ENCODE measurements at places on chromosomes 5 and 9.

DNA sequence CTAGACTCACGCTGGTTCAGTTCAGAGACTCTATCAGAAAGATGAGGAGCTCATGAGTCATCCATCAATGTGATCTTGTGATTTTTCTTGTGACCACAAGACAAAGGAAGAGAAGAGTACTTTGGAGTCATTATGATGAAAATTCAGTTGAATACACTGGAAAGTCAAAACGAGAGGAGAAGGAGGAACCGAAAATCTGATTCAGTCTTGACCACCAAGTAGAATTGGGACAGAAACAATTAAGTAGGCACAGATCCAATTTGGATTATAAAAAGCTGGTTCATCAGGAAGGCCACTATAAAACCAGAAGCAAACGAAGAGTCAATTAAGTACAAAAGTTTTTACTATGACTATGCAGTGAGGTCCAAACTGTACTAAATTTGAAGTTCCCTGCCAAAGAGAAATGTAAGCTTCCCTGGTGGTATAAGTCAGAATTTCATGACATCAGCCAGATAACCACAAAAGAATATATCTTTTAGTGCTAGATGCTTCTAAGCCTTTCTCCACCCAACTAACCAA lies 90.9 kb downstream of the THBS4 start:
- DNase-seq: peak; percentile 99

GRCh38 chr9:83062651-83063527 lies at the start of gene RASEF:
Gene RASEF (minus strand): TSS chr9:83063142. CDS start chr9:83062867, 275 bp downstream.
- DNase-seq: no peak

DNA sequence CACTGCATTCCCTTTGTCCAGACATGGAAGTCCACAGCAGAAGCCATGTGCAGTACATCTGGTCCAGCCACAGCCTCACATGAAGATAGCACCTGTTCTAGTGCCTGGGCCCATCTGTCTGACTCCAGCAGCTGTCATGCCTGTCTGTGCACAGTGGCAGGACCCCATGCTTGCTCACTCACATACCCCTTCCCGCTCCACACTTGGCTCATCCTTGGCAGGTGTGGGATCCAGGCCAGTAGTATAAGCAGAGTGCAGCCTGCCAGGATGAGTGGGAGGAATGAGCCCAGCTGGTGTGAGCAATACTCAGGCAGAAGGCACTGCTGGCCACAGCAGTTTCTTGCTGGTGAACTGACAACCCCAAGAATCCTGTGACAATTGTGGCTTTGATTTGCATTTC lies 168.0 kb downstream of the PRDM9 start:
- DNase-seq: no peak

DNA sequence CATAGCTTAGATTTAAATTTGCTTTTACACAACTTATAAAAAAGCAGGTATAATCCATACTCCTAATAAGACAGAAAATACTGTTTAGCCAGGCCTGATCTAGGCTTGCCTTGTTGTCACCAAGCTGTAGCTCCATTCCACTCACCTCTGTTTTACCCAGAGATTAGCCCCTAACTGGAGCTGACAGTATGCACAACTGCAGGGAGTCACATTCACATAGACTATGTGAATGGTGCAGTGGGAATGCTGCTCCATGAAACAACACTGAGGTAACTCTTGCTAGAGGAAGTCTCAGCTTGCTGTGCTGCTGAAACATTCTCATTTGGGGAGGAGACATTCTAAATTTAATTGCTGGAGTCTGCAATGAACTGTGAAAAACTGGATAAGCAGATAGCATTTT lies 209.1 kb downstream of the TMEM232 start:
- no peak for DNase-seq

GRCh38 chr9:80156756-80157472 lies 585.1 kb downstream of the TLE4 start:
- DNase-seq: no peak

DNA sequence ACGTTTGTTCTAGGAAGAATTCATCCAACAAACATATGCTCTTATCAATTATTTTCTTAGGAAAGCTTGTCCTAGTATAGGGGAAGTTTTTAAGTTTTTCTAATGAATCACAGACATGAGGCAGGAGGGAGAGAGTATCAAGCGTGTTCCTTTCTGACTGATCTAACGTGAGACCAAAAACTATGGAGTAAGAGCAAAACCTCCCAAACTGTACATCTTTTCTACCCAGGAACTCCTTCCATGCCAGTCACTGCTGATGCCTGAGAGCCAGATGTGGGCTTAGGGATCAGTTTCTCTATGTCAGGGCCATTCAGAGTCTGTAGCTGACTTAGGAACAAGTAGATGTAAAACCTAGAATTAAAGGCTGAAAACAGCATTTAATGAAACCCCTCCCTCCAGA lies 51.7 kb upstream of the NFIB start:
- no peak for DNase-seq

DNA sequence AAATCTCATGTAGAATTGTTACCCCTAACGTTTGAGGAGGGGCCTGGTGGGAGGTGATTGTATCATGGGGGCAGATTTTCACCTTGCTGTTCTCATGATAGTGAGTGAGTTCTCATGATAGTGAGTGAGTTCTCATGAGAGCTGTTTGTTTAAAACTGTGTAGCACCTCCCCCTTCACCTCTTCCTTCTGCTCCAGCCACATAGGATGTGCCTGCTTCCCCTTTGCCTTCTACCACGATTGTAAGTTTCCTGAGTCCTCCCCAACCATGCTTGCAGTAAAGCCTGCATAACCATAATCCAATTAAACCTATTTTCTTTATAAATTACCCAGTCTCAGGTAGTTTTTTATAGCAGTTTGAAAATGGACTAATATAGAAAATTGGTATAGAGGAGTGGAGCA lies 1783.7 kb upstream of the CDH9 start:
- DNase-seq: no peak

GRCh38 chr9:81370650-81371049 lies 318.7 kb downstream of the TLE1 start:
- DNase-seq: no peak

GRCh38 chr5:114634967-114635901 lies 273.4 kb downstream of the KCNN2 start:
- no peak for DNase-seq

DNA sequence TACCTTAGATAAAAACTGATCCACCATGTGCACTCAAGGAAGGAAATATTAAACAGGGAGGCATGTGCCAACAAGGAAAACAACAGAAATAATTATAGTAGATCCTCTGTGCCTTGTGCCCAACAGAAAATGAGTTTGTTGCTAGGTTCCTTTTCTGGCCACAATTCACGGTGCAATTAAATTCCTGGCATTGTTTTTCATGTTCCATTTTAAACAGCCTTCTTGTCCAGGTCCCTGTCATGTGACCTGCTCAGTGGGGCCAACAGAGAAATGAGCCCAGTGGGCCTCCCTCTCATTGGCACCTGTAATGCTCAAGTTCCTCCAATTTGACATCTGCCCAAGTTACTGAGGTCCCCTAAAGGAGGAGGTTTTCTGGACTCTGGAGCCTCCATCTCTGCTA lies 56.5 kb downstream of the SPOCK1 start:
- no peak for DNase-seq

DNA sequence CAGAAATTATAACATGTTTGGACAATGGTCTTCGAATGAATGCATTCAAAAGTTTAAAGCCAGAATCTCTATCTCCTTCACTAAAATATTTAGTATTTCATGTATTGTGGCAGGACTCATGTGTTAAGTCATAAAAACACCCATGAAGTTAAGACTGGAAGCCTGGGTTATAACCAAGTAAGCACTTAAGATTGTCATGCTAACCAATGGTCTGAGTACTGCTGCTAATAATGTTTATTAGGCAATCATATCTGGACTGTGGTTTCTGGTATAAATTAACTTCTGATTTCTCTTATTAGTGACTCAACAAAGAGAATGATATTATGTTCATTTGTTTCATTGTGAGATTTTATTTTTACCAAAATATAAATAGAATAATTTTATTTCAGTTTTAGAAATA lies 297.9 kb upstream of the EDIL3 start:
- DNase-seq: no peak

- DNase-seq: no peak
Measured at GRCh38 chr5:141866096-141866495, 12.1 kb downstream of the PCDH1 start.

GRCh38 chr5:94516148-94516547 lies 102.3 kb downstream of the KIAA0825 start:
- no peak for DNase-seq

GRCh38 chr5:76870046-76870445 lies 20.2 kb downstream of the S100Z start:
- no peak for DNase-seq

- no peak for DNase-seq
Measured at GRCh38 chr5:67648201-67648671, 451.6 kb upstream of the CD180 start.

GRCh38 chr5:13218518-13218917 lies 726.0 kb downstream of the DNAH5 start:
- DNase-seq: no peak

DNA sequence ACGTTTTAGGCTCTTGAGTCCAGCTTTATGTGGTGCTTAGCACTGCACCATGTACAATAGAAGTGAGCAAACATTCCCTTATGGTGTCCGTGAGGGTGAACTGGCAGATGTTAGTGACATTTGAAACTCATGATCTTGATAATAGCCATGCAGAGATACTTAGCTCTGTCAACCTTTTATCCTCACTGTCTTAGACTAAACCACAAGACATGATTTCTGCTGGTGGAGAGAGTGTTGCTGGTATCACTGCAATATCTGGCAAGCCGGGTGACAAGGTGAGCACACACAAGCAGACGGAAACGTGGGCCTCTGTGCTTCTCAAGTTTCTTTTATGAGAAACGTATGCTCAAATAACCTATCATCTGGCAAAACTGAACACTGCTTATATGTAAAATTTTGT lies 68.4 kb downstream of the CAST start:
- no peak for DNase-seq

GRCh38 chr9:130023144-130023787 lies 19.7 kb downstream of the FNBP1 start:
- DNase-seq: no peak

GRCh38 chr5:60636001-60636400 lies 64.0 kb downstream of the DEPDC1B start:
- no peak for DNase-seq

DNA sequence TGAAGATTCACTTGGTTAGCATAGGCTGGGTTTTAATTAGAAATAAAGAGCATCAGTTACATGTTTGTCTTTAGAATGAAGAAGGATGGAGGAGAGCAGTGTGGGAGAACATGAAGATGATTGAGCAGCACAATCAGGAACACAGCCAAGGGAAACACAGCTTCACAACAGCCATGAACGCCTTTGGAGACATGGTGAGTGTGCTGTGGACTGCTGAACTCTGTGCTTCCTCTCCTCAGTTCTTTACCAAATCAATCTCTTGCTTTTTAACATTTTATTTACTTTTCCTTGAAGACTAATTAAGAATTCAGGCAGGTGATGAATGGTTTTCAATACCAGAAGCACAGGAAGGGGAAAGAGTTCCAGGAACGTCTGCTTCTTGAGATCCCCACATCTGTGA lies 38.2 kb upstream of the SPATA31E1 start:
- no peak for DNase-seq

- DNase-seq: peak; percentile 94
Measured at GRCh38 chr5:140557136-140557805, at the start of gene SRA1. Gene SRA1 (minus strand): TSS chr5:140557473. CDS start chr5:140557452, 21 bp downstream.

DNA sequence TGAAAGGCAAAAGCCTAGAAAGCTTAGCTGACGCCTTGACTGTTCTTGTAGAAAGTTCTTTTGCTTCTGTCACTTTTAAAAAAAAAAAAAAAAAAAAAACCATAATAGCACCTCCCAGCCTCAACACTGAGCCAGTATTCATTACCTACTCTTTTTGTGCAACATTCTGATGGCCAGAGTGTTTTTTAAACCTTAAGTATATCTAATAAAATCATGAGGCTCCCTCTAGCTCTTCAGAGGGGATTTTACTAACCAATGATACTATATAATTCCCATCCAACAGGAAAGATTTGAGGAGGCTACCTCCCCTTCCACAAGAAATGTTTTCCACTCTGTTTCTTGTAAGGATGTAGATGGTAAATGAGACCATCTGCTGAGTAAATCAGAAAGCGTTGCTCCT lies 3.9 kb downstream of the BNC2 start:
- no peak for DNase-seq

- DNase-seq: peak; percentile 56
Measured at GRCh38 chr9:105881654-105882349, 187.5 kb downstream of the TMEM38B start.

- DNase-seq: no peak
Measured at GRCh38 chr5:61330341-61330844, 1.7 kb upstream of the ZSWIM6 start.

GRCh38 chr9:18338042-18338441 lies 135.9 kb upstream of the ADAMTSL1 start:
- no peak for DNase-seq

DNA sequence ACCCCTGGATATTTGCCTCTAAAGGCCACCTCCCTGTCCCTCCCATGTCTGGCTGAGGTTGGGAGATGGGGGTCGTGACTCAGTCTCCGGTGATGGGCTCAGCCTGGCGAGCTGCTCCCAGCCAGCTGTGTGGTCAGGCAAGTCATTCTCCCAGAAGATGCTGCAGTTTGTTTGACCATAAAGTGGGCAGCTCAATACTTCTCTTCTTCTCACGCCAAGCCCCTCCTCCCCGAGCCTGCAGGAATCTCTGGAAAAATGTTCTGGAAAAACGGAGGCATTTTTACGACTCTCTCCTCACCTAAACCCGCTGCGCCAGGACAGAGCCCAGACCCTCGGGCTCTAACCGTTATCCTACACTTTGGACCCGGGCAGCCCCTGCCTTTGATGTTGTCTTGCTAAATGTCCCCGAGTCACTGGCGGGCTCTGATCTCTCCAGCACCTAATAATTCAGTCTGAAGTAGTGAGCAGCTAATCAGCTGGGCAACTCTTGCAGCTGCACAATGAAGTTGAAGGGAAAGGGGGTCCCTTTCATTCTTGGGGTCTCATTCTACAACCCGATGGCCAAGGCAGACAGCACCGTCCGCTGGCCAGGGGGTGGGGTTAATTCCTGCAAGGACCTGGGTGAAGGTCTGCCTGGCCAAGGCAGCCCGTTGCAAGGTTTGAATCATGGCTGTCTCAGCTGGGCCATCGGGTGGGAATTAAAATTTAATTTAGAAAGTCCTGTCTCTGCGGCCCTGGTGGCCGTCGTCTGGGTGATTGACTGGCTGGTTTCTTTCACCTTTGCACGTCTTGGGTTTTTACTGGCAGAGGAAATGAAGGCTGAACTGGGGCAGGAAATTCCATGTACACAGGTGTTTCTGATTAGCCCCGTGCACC lies 12.3 kb downstream of the DCANP1 start:
- no peak for DNase-seq

DNA sequence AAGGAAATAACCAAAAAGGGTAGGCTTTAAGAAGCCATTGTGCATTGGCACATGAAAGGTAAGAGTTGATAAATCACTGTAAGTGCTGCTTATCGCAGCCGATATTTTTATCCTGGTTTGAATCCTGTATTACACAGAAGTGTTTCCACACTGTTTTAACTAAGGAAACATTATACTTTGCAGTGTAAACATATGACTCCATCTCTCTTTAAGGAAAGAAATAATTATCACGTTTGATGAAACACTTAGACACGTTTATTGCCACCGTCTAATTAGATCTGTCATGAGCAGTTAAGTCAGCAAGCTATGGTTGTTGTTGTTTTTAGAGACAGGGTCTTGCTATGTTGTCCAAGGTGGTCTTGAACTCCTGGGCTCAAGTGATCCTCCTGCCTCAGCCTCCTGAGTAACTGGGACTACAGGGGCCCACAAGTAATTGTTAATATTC lies 85.7 kb upstream of the TNFAIP8 start:
- DNase-seq: no peak

- no peak for DNase-seq
Measured at GRCh38 chr5:103178167-103178566, 58.1 kb downstream of the PPIP5K2 start.

- DNase-seq: no peak
Measured at GRCh38 chr5:153543959-153544470, 53.5 kb downstream of the GRIA1 start.

Measured in inflammatory macrophage (primary cell).